ENCODE measurements at places on chromosomes 2 and 18. TPM values are rescaled to one million over a fixed set of nuclear protein-coding genes. Genes with fewer than 3 reads are reported as not detected.

Gene FAM237A
- not detected for total RNA-seq

Gene INHBB
- not detected for total RNA-seq

Gene PAIP2B
- total RNA-seq: 1.5 TPM

Gene TCF23
- not detected for total RNA-seq

Gene GCG
- not detected for total RNA-seq

Gene GKN1
- total RNA-seq: not detected

Gene TUBA4B
- not detected for total RNA-seq

- DNase-seq: no peak
These were observed 30.5 kb downstream of the GPC1 start for GRCh38 chr2:240465765-240466578.

DNA sequence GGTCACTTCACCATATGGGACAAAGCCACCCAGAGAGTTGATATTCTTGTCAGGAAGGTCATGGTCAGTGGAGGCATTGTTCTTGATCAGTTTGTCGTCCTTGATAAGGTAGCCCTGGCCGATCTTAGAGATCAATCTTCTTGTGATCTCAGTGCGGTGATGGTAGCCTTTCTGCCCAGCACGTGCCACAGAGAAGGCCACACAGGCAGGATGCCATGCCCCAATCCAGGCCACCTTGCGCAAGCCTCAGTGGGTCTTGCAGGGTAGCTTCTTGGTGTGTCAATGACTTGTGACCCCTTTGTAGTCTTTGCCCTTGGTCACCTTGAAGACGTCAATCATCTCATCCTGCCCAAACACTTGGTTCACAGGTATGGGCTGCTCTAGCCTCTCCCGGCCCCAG is 143.9 kb upstream of the ASB18 start:
- no peak for DNase-seq

DNA sequence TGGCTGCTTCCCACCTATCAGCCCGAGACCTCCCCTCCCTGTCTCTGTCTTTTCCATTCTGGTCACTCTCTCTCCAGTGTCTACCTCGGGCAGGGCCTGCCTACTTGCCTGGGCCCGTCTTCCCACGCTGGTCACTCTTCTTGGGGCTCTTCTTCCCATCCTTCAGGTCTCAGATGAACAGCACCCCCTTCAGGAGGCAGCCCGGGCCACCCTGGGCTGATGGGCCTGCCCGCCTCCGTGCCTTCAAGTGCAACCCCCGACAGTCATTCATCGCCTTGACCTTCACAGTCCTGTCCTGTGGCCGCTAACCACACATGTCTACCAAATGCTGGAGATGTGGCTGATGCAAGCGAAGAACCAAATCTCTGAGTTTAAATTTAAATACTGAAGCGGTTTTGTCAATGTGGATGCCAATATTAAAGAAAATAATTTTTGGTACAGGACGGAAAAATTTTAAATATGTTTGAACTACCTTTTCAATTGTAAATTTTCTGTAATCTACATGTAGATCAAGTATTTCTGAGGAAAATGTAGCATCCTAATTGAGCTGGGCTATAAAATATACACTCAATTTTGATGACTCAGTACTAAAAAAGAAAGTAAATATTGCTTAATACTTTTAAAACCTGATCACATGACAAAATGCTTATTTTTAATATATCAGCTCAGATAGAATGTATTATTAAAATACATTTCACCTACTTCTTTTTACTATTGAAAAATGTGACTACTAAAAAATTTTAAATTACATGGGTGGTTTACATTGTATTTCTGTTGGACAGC is 96.4 kb downstream of the LAMA1 start:
- DNase-seq: peak; percentile 18

DNA sequence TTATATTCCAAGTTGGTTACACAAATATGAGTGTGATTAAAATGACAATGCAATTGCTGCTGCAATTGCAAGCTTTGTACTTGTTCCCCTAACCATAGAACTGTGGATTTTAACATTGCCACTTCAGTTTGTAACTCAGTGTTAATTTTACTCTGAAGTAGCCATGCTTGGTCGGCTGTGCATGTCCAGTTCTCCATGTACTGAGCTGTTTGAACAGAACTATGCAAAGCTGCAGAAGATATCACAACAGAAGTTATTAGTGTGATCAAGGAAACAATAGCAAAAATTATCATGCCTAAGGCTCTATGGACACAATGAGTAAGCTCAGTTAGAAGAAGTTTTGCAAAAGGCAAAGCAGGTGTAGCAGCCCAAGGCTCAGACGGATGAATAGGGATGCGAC is 45.3 kb downstream of the CXCR4 start:
- DNase-seq: no peak

GRCh38 chr2:28155086-28155485 is 237.6 kb upstream of the FOSL2 start:
- no peak for DNase-seq

DNA sequence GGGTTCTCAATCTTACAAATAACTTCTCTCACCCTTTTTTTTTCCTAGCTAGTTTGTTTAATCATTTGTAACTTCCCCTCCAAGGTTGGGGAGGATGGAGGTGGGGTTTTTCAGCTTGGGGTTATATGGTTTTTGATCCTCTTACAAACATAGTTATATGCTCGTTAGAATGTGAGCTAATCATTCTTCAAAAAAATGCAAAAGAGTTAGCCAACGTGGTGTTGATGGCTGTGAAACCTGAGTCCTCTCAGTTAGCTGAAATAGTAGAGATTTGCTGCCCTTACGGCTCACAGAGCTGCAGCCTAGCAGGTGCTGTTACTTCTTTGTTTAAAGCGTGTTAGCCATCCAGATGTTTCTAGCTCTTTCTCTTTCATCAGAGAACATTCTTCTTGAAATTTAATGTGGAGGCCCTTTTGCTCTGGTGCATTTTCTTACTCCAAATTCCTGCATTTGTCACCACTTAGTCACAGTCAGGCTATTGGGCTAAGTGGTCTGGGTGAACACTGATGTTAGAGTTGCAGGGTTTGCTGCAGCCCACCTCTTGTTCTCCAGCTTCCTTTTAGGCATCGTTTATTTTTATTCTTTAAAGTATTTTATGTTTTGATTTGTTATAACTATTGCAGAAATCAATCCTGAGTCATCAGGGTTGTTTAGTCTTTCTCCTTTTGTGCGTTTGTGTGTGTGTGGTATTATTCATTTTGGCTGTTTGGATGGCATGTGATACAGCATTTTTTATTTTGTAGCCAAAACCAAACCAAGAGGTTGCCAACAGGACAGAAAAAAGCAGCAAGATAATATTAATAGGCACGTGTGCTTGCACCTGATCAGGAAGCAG is 41.1 kb downstream of the LIMS1 start:
- peak; percentile 90 for DNase-seq

Measured in fibroblast of lung (primary cell).